ENCODE measurements at places on chromosomes 5 and 9. TPM values are rescaled to one million over a fixed set of nuclear protein-coding genes. Genes with fewer than 3 reads are reported as not detected.

ZNF883 gene
- 2.8 TPM for total RNA-seq

DNA sequence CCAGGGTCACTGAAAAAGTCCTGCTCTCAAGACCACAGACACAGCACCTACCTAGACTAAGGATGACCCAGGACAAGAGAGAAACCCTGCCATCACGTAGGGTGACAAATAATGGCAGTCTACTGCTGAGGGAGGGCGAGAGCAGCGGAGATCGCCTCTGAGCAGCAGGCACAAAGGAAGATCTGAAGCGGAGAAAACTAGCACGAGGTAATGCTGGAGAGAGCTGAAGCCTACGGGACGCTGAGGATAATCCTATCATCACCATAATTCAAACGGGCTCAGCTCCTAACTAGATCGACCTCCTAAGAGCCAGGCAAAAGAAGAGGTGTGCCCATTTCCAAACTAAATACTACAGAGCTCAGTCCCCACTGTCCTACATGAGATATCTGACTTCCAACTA lies 41.3 kb downstream of the FBXO10 start:
- no peak for DNase-seq

- DNase-seq, result no peak
Measured at GRCh38 chr5:103454770-103455169, 107.8 kb downstream of the NUDT12 start.

CCDC152 gene
- 2.7 TPM for total RNA-seq

DNA sequence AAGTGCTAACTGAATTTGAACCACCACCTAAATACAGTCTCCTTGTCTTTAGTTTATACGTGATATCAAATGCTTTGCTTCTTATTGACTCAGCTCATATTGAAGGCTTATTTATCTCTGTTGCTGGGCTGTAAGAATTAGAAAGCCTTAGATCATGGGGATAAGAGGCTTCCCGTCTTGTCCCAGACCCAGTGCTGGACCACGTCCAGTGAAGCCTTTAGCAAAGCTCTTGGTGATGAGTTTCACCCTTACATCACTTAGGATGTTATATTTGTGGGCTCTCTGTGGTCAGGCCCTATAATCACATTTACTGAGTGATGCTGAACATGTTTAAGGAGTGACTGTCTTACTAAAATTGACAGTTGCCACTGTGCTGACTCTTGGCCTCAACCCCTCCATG lies 11.2 kb downstream of the FAM240B start:
- DNase-seq, result no peak

DNA sequence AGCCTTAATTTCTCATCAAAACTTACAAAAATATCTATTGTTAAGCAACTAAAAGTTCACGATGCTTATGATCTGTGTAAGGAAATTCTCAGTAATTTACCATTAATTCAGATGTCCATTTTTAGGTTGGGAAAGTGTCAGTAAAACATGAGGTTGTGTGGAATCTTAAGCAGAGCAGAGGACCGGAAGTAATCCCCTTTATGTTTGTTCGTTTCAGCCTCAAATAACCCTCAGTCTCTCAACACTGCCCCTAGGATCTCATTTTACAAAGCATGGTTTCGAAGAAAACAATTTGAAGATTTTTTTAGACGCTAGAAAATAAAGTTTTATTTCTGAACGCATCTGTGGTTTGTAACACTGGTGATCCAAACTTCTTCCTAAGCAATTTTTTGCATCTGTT lies 504.2 kb downstream of the MAT2B start:
- DNase-seq, result no peak

DNA sequence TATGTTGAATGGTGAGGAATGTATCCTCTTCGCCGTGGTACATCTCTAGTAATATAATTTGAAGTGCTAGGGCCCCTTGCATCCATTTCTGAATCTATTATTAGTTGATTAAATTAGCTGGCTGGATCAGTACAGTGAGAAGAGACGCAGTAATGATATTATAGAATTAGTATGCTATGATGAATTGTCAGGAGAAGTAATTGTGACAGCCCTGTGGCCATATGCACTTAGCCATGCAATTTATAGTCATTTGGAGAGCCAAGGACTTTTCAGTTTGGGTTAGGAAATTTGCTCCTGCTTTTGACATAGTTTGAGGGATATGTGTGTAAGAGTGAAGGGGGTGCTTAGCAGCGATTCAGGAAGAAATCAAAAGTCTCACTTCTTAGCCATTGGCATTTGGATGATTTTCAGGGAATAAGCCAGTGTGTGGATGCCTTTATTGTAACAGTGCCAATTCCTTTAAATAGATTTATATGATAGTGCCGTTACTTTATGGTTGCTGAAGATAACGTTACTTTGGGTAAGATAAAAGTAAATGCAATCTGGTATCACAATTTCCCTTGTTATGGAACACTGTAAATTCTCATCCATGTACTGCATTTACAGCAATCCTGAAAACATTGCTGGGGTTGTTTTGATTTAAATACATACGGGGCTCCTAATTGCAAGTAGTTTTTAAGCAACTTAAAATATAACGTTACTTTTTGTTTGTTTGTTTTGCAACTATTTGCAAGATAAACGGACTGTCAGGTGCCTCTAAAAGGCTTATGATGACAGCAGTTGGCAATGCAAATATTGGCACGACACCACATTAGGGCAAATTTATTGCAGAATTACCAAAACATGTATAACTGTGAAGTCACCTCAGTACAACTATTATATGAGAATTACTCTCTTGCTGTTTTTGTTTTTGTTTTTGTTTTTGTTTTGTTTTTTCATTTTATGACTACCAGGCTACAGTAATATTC lies 875.4 kb upstream of the WWC1 start:
- no peak for DNase-seq

DNA sequence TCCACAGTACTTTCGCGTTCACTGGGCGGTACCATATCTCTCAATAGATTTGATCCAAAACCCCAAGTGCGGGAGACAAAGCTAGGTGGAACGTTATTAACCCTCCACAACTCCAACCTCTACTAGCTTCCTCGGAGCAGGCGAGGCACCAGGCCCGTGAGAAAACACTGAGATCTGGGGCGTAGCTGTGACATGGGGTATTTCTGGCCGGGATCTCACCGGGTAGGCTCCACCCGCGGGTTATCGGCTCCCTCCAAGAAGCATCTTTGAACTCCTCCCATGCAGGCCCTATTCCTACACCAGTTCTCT lies 350 bp upstream of the SLC25A46 start:
- DNase-seq, result no peak

SSNA1 gene
- total RNA-seq, result 53.1 TPM

DNA sequence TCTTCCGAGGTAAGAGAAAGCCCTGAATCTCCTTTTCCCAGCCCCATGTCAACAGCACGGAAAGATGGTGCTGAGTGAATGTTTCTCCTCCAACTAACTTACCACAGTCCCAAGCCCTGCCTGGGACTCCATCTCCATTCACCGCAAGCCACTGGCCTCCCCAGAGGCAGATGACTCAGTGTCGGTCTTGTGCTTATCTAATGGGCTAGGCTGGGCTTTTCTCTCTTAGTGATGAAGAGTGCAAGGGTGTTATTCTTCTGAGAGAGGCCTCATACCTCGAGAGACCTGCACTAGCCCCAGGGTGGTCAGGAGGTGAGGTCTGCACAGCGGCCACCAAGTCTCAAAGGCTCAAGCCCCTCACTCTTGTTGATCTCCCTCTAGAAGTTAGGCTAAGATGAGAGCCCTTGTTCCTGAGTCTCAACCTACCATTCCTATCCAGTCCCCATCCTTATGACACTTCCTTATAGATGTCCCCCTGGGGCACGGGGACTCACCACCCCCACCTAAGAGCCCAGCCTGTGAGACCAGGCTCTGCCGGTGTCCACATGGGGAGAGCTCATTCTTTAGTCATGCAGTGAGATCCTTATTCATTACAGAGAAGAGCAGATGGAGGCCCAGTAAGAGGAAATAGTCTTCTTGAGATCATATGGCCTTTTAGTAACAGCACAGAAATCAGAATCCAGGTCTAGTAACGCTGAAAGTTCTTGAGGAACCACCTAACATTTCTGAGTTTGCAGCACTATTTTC lies 127.0 kb downstream of the SAXO1 start:
- no peak for DNase-seq

DNA sequence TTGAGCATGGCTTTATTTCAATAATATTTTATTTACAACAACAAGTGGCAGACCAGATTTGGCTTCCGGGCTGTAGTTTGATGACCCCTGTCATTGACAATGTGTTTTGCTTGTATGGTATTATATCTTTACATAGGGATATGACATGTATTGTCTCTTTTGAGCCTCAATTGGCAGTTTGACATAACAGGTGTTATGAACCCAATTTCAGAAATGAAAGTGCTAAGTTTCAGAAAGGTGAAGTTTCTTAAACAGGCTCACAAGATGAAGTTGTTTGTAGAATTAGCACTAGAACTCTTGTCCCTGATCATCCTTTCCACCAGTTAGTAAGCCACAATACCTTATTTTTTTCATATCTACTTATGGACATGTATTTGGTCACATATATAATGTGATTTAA lies 303.0 kb upstream of the GRIA1 start:
- no peak for DNase-seq

GRCh38 chr5:81486711-81487110 lies 92.8 kb upstream of the ACOT12 start:
- DNase-seq, result no peak
